ENCODE measurements at places on chromosomes 11 and 22. TPM values are rescaled to one million over a fixed set of nuclear protein-coding genes. Genes with fewer than 3 reads are reported as not detected.

The C11orf65 gene
- total RNA-seq = 0.30 TPM

The PCNX3 gene
- total RNA-seq = 52.0 TPM

The BCO2 gene
- total RNA-seq = 1.1 TPM

The GAS2 gene
- 2.0 TPM for total RNA-seq

The CALCA gene
- total RNA-seq = not detected

The GLB1L3 gene
- 17.0 TPM for total RNA-seq

The BDNF gene
- not detected for total RNA-seq

The NRXN2 gene
- not detected for total RNA-seq

The PRAME gene
- not detected for total RNA-seq

The KRTAP5-2 gene
- total RNA-seq = not detected

Data from activated CD4-positive, alpha-beta T cell treated with anti-CD3 and anti-CD28 coated beads, Interleukin-2, amount 10 ng/mL, durations not matched to agents 24 days and 14 days (primary cell).